ENCODE measurements at places on chromosomes 4 and X.

DNA sequence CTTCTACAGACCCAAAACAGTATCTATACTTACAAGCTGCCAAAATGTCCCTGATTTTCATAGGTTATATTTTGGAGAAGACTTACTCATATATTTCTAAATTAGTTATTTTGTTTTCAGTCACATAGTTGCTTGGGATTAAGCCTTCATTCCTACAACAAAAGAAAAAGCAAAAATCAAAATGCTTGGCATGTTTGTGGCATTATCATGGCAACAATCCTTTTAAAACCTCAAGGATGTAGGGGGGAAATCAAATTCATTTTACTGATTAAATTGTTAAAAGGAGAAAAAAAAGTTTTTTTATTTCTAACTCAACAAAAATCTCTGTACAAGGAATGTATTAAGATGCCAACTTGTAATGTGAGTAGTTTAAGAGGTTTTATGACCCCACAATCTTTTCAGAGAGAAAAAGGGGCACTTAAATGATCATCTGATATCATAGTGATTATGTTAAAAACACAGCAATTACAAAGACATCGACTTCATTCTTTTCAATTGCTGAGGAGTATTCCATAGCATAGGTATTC lies 23.5 kb downstream of the TXK start:
- DNase-seq, result no peak

DNA sequence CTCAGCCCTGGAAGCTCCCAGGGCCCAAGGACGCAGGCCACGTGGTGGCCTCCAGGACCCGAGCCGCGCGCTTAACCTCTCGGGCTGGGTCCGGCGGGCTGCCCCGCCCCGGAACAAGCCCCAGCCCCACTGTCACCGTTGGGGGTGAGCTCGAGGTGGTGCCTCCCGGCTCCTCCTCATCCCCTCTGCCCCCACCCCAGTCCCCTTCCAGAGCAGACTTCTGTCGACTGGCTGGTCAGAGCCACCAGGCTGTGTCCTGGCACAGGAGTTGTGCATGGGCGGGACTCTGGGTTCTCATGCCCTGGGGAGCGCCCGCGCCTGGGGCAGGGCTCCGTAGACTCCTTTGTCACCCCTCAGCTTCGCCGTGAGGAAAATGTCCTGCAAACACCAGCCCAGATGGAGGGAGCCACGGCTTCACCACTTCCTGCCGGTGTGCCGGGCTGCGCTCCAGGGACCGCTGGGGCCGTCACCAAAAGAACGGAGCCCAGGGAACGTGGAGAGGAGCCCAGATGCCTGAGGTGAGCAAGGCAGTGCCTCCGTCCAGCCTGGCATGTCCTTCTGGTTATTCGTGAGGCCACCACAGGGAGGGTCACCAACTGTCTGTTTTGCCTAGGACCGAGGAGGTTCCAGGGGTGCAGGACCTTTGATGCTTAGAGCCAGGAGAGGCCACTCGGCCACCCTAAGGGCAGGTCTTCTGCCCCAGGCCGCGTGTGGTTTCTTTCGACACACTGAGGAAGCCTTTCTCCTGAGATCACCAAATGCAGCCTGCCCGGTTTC lies 7.1 kb upstream of the RGS12 start:
- DNase-seq, result peak; percentile 46

DNA sequence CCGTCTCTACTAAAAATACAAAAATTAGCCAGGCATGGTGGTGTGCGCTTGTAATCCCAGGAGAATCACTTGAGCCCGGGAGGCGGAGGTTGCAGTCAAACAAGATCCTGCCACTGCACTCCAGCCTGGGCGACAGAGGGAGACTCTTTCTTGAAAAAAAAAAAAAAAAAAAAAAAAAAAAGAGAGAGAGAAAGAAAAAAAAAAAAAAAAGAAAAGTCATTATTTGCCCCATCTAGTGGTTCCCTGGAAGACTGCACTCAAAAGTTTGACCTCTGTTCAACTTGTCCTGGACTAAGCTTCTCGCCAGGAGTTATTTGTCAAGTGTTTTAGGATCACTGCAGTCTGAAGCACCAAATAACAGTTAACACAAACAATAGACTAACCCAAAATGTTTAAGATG lies 45.3 kb upstream of the KCTD8 start:
- peak; percentile 49 for DNase-seq

DNA sequence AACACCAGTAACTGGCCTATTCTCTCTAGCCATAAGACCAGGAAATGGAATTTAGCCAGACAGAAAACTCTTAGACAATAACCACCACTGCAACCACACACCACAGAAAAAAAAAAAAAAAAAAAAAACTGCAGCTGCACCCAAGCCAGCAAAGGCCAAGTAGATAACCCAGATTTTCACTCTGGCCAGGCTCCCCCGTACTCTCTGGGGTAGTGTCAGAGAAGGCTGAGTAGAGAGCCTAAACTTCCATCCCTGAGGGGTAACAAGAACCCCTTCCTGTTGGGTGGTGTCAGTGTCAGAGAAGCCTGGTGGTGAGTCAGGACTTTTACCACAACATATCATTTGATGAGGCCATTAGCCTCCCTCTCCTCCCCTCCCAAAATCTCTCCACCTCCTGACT lies 5.6 kb upstream of the DLG3 start:
- no peak for DNase-seq

- DNase-seq, result no peak
These were observed 133.3 kb downstream of the CPZ start for GRCh38 chr4:8725845-8726244.

DNA sequence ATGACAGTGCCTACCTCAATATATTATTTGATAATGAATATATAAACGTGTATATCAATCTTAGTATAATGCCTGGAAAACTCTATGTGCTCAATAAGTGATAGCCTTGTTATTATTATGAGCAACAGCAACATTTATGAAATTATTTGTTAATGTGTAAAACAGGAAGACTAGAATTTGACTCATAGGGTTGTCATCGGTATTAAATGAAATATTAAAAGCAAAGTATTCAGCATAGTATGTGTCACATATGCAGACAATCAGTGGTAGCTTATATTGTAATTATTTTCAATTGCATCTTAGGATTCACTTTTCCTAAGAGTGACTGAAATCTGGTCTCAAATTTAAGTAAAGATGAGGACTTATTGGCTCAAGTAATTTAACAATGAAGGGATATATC lies 24.6 kb downstream of the SPANXD start:
- peak; percentile 65 for DNase-seq

DNA sequence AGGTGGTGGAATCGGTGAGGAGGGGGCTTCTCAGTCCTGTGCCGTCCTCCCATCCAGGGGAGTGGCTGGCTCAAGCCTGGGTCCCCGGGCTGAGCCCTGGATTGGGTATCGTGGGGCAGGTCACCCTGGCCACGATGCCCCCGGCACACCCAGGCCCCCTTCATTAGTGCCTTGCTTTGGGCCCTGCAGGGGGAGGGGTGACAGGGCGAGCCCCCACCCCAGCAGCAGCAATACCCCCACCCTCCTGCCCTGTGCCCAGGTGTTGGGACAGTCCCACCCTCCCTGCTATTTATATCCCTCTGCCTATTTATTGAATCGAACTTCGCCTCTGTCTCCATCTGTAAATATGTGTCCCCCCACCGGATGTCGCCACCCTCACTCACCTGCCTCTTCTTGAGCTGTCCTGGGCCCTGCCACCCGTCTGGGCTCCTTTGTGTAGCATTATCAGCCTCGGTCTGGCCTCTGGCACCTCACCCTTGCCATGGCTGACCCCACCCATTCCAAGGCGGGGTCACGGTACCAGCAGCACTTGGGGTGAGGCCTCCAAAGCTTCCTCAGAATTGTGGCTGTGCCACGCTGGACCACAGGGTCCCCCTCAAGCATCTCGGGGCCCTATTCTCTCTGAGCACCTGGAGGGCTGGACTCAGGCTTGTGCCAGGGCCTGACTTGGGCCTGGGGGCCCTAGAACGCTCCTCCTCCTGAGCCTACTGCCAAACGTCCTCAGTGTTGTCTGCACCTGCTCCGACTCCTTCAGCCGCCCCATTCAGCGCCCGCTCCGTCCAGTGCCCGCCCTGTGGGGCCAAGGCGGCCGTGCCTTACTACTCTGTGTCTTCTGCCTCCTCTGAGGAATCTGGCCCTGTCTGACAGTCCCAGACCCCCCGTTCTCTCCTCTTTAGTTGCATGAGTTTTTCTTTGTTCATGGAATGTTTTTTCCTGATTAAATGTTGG lies 6.1 kb downstream of the LAGE3 start:
- no peak for DNase-seq

GRCh38 chrX:88244066-88244465 lies 503.0 kb upstream of the CPXCR1 start:
- DNase-seq, result no peak

- no peak for DNase-seq
These were observed 261.5 kb downstream of the SLC7A11 start for GRCh38 chr4:137980641-137981040.

DNA sequence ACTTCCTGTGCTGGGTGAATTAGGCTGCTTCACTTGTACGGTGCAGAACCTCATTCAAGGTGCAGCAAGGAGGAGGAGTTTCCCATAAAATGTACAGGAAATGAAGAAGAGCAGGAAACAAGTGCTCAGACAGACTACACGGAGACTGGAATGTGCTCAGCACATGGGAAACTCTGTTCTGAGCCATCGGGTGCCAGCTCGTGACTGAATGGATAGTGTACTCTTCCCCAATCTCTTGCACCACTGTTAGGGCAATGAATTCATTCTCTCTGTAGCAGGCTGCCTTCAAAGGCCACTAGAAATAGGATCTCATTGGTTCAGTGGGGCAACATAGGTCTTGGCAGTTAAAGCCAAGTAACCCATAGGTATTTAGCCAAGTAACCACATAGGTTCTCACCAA lies 200.0 kb upstream of the LDB2 start:
- DNase-seq, result no peak

- peak; percentile 24 for DNase-seq
These were observed 195.7 kb downstream of the ARHGAP10 start for GRCh38 chr4:147927377-147928137.

- no peak for DNase-seq
These were observed 347.4 kb downstream of the FAM47B start for GRCh38 chrX:35289952-35290351.

- no peak for DNase-seq
These were observed 52.8 kb downstream of the PRDM5 start for GRCh38 chr4:120869613-120870278.

DNA sequence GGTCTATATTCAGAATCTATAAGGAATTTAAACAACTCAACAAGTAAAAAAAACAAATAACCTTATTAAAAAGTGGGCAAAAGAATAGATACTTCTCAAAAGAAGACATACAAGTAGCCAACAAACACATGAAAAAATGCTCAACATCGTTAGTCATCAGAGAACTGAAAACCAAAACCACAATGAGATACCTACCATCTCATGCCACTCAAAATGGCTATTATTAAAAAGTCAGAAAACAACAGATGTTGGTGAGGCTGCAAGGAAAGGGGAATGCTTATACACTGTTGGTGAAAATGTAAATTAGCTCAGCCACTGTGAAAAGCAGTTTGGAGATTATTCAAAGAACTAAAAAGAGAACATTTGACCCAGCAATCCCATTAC lies 201.6 kb downstream of the QDPR start:
- DNase-seq, result no peak

DNA sequence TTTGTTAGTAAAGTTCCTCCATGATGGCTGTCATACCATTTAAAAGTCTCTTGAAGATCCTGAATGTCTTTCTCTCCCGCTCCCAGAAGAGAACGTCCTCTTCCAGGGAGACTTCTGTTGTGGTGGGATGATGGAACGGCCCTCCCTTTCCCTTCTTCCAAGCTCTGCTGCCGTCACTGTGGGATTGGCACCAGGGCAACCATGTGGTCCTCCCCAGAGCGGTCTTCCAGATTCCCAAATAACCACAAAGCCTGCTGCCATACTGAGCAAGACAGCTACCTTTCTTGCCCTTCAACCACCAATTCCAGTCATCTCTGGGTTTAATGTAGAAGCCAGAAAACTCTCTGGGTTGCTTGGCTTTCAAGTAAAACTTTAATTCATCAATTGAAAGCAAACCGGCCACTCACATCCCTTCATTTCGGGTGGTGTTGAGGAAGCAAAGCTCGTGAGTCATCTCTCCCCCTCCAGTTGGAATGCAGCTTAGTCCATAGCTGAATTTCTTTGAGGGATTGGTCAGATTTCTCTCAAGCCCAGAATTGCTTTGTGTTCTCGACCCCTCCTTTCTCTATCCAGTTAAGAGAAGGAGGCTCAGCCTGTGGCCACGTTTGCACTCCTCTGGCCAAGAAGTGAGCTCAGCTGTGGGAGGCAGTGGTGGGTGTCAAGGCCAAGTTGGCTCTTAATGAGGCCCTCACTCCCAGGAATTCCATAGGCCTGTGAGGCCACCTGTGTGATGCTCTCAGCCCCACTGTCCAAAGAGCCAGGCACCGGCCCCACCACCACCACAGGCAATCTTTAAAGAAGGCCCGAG lies 36.9 kb downstream of the FHDC1 start:
- DNase-seq, result peak; percentile 67

- DNase-seq, result peak; percentile 57
These were observed 9.4 kb upstream of the CDS1 start for GRCh38 chr4:84573385-84574068.

- DNase-seq, result peak; percentile 3
These were observed at the start of gene RAB33B for GRCh38 chr4:139454111-139455045. TSS of gene RAB33B (plus strand) at chr4:139454121. CDS start at chr4:139454196, 75 bp downstream.

DNA sequence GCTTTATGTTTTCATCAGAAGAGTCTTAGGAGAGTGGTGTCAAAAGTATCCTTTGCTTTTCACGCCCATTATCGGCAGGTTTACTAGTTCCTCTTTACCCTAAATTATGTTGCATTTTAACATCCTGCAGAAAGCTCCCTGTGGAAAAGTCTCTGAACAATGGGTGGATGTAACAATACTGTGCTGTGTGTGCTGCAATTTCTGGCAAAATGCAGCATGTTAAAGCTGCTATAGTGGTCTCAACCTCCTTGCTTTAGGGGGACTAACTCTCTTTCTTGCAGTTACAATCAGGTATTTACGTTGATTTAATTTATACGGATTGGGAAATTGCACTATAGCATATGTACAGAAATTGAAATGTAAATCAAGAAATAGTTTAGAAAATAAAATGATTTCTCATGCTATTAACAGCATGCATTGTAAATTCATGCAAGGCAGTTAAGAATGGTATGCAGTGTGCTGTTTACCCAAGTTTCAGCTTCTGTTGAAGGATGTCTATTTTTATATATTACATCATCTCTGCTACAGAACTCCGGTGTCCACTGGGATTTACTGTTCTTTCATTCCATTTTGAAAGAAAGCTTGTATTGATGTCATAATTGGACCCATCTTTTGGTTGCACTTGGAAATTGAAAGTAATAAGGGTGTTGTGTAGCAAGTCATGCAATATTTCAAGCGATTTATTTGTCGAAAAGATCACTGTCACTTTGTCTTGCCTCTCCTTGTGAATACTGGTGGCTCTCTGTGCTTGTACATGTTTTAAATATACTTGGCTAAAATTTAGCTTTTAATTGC lies 145.7 kb downstream of the RAPGEF2 start:
- no peak for DNase-seq

DNA sequence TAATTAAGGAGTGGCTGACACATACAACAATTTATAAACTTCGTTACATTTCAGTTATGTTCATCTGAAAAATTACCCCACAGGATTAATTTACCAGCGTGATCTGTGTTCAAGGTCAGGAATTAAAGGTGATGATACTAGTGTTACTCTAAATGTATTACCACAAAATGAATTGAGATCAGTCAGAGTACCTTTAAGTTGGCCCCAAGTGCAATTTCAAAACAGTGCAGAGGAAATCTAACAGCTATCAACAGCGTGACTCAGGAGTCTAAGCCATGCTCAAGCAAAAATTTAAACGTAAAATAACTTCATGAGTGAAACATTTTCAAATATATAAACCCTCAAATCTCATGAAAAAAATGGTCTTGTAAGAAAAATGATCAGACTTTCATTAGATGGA lies 18.7 kb downstream of the ANTXR2 start:
- DNase-seq, result no peak
